ENCODE measurements at places on chromosomes 1 and 21.

- no peak for DNase-seq
Observed at GRCh38 chr1:154697710-154698109, 89.7 kb upstream of the ADAR start.

DNA sequence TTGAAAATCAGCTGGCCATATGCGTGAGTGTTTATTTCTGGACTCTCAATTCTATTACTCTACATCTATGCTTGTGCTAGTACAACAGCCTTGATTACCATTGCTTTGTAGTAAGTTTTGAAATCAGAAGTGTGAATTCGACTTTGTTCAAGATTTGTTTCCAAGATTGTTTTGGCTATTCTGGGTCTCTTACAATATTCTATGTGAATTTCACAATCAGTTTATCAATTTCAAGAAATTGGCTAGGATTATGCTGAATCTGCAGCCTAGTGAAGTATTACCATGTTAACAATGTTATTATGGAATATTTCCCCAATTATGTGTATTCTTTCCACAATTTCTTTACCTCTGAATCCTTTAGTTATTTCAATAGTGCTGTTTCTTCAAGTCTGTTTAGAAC, 19.5 kb downstream of the SFPQ start:
- DNase-seq: no peak

DNA sequence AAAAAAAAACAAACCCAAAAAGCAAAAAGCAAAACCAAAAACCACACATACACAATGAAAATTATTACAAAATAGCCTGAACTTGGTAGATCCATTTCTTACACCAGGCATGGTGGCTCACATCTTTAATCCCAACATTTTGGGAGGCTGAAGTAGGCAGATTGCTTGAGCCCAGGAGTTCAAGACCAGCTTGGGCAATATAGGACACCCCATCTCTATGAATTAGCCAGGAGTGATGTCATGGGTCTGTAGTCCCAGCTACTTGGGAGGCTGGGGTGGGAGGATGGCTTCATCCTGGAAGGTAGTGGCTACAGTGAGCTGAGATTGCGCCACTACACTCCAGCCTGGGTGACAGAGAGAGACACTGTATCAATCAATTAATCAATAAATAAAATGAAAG, 42.1 kb upstream of the SCAF4 start:
- DNase-seq: no peak

DNA sequence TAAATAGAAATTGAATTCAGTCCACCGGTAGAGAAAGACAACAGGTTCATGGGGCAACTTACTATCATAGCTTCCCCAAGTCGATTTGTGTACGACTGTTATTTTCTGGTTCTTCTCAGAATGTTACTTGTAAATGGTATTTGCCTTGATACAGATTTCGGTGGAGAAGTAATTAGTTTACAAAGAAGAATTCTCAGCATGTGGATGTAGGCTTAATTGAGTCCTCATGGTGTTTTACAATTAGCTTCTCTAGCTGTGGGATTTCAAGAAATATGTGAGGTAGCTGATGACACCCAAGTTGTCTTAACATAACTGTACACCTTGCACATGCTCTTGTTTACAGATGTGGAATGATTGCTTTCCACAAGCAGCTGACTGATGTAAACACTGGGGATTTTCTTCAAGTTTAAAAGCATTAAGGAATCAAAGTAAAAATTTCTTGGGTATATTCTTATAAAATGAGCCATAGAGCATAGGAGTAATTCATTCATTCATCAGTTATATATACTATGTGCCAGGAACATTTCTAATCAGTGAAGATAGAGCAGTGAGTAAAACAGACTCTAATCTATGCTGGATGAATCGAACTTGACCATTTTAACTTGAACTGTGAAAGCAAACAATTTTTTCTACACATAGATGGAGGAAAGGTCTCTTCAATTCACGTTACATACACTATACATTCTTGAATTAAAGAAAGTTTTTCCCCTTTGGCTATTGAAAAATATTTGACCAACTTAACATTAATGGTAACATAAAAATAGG, 1.4 kb downstream of the MACO1 start:
- no peak for DNase-seq

GRCh38 chr1:7485826-7486225, 285.3 kb upstream of the VAMP3 start:
- no peak for DNase-seq

GRCh38 chr1:116737855-116738321, 16.3 kb upstream of the CD2 start:
- DNase-seq: no peak

GRCh38 chr1:93483200-93483599, 35.3 kb downstream of the FNBP1L start:
- DNase-seq: no peak
